DMS79 (cell line): ENCODE measurements at places on chromosomes 4 and X.

DNA sequence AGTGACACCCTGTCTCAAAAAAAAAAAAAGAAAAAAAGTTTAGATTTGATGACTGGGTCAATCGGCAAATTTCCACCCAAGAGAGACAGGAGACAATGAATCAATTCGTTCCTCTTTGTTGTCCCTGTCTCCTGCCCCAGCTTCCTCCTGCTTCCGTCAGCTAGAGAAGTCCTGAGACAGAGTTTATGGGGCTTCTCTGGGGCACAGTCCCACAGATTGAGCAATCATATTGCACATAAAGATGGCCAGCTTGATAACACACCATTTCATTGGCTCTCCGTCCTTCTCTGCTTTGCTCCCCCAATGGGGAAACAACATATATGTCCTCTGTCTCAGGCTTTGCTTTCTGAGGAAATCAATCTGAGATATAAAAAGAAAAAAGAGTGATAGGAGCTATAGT lies 78.4 kb upstream of the FUNDC1 start:
- no peak for DNase-seq

DNA sequence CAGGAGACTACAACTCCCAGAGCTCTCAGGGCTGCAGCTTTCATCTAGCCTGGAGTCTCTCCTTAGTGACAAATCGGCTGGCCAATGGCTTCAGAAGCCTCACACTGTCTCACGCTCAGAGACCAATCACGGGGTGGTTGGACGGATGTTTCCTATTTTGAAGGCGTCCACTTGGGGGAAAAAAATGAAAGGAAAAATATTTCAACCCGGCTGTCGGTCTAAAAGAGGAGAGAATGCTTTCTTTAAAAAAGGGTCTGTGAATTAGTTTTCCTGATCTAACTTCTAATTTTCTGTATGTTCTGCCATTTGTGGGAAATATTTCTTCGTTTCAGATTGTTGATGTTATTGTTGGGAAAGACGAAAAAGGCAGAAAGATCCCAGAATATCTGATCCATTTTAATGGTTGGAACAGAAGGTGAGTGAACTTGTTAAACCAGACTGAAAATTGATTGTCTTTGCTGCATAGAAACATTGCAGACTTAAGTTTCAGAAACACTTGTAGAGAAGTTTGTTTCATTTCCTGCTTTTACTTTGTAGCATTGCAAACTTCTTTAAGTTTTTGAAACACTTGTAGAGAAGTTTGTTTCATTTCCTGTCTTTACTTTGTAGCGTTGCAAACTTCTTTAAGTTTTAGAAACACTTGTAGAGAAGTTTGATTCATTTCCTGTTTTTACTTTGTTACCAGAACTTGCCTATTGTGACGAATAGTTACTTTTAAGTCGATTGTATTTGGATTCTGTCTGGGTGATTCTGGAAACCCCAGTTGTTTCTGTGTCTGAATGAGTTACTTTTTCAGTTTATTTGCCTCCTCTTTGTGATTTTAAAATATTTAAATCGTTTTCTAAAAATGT lies 1.6 kb downstream of the MSL3 start:
- peak; percentile 54 for DNase-seq

- DNase-seq, result no peak
Measured at GRCh38 chr4:126242679-126243390, 928.1 kb downstream of the FAT4 start.

- DNase-seq, result no peak
Measured at GRCh38 chr4:25505637-25505991, 128.6 kb downstream of the ANAPC4 start.

DNA sequence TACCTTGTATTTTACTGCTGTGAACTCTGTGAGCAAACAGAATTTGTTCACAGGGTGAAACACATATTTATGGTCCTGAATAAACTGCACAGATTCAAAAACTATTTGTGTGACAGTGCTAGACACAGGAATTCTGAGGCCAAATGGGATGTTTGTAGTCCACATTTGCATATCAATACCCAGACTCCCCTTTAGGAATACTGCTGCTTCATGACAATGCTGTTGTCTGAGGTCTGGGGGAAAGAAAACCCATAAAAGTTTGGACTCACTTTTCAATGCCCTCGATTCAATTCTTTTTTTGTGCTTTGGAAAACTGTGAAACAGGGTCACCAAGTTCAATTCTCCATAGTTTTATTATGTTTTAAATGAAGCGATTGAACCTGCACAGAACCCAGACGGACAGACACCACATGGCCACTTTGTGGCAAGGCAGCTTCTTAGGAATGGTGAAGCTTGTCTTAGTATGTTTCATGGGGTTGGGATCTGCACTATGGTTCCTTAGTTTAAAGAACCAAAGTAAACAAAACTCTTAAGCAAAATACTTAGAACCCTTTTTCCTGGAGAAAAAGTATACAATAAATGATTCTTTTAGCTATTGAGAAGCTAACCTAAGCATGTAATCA lies 92.3 kb upstream of the MAD2L1 start:
- no peak for DNase-seq

GRCh38 chr4:83307920-83308319 lies 23.3 kb upstream of the COQ2 start:
- DNase-seq, result no peak

GRCh38 chr4:42985976-42986375 lies 93.5 kb downstream of the GRXCR1 start:
- DNase-seq, result no peak

- no peak for DNase-seq
Measured at GRCh38 chrX:50723006-50723405, 91.0 kb downstream of the SHROOM4 start.

- DNase-seq, result no peak
Measured at GRCh38 chr4:80360084-80360483, 24.6 kb downstream of the CFAP299 start.

DNA sequence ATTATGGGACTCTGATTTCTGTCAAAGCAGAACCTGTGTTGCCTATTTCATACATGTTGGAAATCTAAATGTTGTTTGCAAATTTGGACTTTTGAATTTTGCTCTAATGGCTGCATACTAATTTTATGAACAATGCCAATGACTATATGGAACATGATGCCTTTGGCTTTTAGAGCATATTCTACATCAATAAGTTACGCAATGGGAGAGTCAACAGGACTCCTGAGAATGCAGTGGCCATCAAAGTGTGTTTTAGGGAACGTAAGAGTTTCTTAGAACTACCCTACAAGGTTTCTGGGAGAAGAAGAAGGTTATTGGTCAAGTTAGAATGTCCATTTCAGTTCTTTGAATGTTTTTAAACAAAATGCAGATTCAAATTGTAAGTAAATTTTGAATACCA lies 76.1 kb downstream of the SLIT2 start:
- no peak for DNase-seq

- DNase-seq, result no peak
Measured at GRCh38 chrX:106726485-106727437, at the start of gene RNF128. RNF128 (plus strand) TSS chrX:106726701; CDS start chrX:106726914, 213 bp downstream.
